ENCODE measurements at places on chromosomes 16 and 17.
A peak's percentile ranks its signal among the peaks of the same experiment; 100 is the strongest.

DNA sequence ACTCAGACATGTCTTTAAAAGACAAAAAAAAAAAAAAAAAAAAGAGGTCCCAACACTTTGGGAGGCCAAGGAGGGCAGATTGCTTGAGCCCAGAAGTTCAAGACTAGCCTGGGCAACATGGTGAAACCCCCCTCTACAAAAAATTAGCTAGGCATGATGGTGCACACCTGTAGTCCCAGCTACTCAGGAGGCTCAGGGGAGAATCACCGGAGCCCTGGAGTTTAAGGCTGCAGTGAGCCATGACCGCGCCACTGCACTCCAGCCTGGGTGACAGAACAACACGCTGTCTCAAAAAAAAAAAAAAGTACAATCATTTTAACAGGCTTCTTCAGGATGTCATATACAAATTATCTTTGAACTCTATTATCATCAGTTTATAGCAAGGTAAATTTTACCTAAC lies 22.0 kb downstream of the C16orf87 start:
- no peak for DNase-seq

- DNase-seq, result no peak
Measured at GRCh38 chr16:56975714-56976113, 13.6 kb upstream of the NLRC5 start.

DNA sequence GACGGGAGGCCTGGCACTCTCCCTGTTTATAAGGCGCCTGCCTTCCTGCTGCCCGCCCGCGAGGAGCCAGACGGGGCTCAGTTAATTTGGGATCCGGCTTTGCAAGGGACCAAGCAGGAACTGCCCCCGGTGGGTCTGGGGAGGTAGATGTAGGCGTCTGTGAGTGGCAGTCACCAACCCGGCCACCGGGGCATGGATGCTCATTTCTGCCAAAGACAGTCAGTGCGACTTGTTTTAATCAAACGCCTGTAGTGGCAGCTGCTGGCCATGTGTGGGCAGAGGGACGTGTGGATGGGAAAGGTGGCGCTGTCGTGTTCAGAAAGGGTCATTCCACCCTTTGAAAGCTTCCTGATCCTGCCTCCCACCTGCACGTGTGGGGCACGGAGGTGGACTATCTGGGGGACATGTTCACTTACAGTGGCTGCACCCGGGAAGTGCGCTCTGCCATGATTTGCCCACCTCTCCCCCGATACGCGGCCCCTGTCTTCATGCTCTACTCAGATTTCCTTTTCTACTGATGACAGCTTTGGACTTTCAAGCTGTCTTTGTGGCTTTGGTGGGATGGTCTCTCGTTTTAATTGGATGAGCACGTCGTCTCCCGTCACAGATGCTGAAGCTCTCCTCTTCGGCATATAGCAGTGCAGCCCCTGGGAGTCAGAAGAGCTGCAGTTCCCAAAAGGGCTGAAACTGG lies 60.3 kb upstream of the CIBAR2 start:
- DNase-seq, result no peak

DNA sequence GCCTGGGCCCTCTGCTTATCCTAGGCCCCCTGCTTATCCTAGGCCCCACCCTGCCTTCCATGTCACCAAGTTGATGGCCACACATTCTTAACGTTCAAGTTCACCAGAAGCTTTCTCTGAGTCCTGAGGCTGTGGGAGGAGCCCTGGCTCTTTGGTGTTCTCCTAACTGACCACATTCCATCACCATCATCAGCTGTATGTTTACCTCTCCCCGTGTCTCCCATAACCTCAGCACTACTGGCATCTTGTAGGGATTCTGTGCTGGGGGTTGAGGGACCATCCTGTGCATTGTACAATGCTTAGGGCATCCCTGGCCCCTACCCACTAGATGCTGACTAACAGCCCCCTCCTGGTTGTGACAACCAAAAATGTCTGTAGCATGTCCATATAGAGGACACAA lies 99.3 kb downstream of the NDE1 start:
- DNase-seq, result no peak

DNA sequence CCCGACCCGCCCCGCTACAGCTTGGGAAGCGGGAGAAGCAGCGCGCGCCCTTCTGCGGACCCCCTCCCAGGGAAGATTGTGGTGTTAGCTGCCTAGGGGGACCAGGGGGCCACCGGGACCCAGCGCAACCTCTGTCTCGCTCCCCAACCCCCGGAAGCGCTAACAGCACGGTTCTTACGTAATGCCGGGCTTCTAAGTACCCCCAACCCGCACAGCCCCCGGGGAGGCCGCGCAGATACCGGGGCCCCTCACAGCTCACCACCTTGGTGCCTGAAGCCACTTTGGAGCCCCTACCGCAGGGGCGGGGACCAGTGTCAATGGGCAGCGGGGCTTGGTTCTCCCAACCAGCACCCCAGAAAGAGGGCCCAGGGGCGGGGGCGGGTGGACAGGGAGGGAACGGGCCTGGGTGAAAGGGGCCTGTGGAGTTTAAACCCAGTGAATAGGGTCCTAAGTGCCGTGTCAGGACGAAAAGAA lies 348 bp downstream of the MPP2 start:
- DNase-seq, result peak; percentile 25

DNA sequence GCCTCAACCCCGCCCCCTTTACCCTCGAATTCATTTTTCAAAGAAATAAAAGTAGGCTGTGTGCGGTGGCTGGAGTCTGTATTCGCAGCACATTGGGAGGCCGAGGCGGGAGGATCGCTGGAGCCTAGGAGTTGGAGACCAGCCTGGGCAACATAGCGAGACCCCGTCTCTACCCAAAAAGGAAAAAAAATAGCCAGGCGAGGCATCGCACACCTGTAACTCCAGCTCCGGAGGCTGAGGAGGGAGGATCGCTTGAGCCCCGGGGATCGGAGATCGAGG lies 671 bp upstream of the TOP2A start:
- no peak for DNase-seq

GRCh38 chr17:43766413-43767052 lies 7.9 kb upstream of the SOST start:
- peak; percentile 39 for DNase-seq

- no peak for DNase-seq
Measured at GRCh38 chr16:50925758-50926357, 184.0 kb downstream of the CYLD start.

DNA sequence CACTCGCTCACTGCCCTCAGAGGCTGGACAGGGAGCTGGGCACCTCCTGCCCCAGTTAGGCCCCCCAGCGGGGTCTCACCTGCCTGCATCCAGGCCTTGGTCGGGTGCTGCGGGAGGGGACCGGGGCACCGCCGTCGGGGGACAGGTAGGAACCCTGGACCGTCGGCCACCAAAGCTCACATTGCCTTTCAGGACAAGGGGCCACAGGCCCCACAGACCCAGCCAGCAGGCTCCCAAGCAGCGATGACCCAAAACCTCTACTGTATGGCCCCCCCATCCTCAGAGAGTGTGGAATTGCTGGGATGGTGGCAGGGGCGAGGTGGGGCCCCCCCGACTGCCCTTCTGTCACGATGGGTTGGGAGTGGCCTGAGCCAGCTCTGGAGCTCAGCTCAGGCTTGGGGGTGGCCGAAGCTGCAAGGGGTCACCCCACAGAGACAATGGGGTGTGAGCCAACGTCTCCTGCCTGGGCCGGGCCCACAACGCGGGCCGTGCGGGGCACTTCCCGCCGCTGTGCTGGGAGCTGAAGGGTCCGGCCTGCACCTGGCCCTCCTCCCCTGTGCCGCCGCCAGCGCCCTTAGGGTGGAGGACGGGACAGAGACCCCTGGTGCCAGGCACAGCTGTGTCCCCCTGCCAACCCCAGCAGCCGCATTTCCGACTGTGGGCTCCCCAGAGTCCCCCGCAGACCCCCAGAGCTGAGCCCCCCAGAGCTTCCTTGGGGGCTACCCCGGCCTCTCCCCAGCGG lies 498 bp downstream of the IGFALS start:
- no peak for DNase-seq

DNA sequence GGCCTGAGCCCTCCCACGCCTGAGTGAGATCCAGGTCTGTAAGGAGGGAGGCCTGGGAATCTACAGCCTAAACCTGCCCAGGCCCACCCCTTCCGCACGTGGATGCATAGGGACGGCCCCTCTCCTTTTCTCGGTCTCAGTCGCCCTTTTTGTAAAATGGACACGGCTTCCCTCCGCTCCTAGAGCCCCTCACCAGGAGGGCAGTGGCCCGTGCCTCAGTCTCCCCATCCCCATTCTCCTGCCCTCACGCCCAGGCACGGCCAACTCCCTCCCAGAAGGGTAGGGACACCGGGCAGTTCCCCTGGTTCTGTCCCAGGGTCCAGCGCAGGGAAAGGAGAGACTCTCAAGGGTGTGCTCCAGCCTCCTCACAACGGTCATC lies 48.1 kb downstream of the WNT3 start:
- no peak for DNase-seq

DNA sequence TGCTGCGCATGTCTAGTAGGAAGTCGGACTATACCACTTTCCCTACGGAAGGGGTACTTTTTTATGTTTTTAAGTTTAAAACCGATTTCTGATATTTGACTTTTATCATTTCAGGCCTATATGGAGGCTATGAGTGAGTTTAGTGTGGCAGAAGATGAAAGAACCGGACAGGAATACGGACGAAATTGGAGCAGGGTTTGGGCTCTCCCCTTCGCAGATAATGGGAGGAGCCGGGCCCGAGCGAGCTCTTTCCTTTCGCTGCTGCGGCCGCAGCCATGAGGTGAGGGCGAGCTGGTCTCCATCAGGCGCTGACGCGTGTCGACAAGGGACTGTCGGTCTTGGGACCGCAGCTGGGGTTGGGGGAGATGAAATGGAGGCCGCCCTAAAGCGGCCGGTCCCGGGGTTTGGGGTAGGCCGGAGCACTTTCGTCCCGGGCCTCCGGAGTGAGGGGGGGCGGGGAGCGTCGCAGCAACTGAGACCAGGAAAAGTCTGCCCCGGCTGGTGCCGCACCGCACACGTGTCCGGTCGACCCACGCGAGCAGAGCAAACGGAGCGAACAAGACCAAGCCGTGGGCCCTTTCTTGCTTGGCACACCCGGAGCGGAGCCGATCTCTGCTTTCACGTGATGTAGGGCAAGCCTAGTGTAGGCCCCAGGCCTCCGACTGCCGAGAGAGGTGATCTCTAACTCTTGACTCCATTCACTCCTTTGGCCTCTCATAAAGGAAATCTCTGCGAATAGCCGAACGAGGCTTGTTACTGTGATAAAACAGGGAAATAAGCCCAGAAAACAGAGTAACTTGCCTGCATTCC lies at the start of gene RPL19:
RPL19 (plus strand) TSS at position 214 of the 810 bp plus-strand sequence; CDS start at position 276, 62 bp downstream.
- DNase-seq, result no peak

GRCh38 chr17:385178-385835 lies 32.7 kb upstream of the RPH3AL start:
- no peak for DNase-seq

DNA sequence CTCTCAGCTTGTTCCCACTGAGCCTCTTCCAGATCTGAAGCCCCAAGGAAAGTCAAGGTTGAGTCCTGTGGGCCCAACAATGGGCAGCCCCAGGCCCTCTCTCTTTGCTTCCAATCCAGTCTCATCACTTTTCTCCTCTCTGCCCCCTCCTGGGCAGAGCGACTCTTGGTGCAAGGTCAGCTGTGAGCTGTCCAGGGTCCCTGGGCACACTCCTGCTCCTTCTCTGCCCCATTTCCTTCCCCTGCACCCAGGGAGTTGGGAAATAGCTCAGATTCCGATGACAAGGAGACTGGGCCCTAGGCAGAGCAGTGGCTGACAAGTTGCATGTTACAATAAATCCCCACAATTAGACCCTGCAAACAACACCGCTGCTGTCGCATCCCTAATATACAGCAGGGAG lies 16.1 kb upstream of the CRHR1 start:
- DNase-seq, result no peak

- DNase-seq, result no peak
Measured at GRCh38 chr17:71287071-71287823, 833.6 kb upstream of the SOX9 start.

GRCh38 chr16:88922114-88922825 lies 54.7 kb downstream of the CBFA2T3 start:
- no peak for DNase-seq

- DNase-seq, result no peak
Measured at GRCh38 chr17:39750131-39751015, 12.6 kb downstream of the GRB7 start.

GRCh38 chr16:74034862-74035261 lies 261.8 kb upstream of the PSMD7 start:
- DNase-seq, result no peak

GRCh38 chr16:73553941-73554660 lies 506.2 kb upstream of the ZFHX3 start:
- no peak for DNase-seq

- no peak for DNase-seq
Measured at GRCh38 chr16:22786691-22787090, 27.3 kb upstream of the HS3ST2 start.

DNA sequence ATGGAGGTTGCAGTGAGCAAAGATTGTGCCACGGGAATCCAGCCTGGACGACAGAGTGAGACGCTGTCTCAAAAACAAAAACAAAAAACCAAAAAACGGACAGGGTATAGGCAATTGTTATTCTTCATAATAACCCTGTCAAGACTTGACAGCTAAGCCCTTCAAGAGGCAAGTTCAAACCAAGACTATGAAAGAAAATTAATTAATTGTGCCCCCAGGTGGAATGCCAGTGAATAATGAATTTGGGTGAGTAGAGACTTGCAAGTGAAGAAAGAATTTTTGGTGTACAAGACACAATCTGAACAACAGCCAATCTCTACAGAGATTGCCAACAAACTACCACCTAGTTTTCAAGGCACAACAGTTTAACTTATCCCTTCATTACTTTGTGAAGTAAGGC lies 6.3 kb downstream of the RFWD3 start:
- DNase-seq, result no peak

GRCh38 chr17:8188263-8188839 lies 1.6 kb downstream of the BORCS6 start:
- DNase-seq, result peak; percentile 34

- DNase-seq, result no peak
Measured at GRCh38 chr17:47952171-47953021, 5.3 kb downstream of the PRR15L start.

All from CD4-positive, alpha-beta T cell treated with Interleukin-17A for 1 hour (primary cell).